ENCODE measurements at places on chromosomes 2 and 18. TPM values are rescaled to one million over a fixed set of nuclear protein-coding genes. Genes with fewer than 3 reads are reported as not detected.

DNA sequence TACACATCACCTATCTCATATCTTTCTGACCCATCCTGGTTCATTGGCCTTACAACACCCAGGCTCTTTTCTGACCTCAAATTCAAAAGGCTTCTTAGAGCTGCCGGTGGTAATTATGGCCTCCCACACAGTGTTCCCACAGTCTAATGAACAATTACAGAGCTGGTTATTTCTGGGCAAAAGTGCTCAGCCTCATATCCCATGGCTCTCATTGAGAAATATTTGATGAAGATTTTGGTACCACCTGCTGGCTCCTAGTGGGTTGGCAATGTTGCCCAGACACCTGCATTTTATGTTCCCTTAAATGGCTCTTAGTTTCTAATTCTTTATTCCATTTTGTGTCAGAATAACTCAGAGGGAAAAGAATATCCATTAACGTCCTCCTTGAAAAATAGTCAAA lies 20.1 kb upstream of the SCYGR2 start:
- no peak for DNase-seq

GRCh38 chr2:218219934-218220333 lies 2.9 kb downstream of the ARPC2 start:
- DNase-seq: no peak

The RAX gene
- polyA plus RNA-seq: not detected

- peak; percentile 50 for DNase-seq
Measured at GRCh38 chr2:197498937-197499593, 575 bp downstream of the HSPD1 start.

The ACVR2A gene
- polyA plus RNA-seq: 28.0 TPM

GRCh38 chr18:38552732-38553321 lies 987.2 kb upstream of the CELF4 start:
- no peak for DNase-seq

GRCh38 chr2:230614913-230615332 lies 97.7 kb upstream of the CAB39 start:
- no peak for DNase-seq

The EFR3B gene
- 5.9 TPM for polyA plus RNA-seq

GRCh38 chr18:47215554-47216138 lies 35.8 kb downstream of the SKOR2 start:
- peak; percentile 30 for DNase-seq

GRCh38 chr2:227848586-227848985 lies 22.8 kb upstream of the DAW1 start:
- DNase-seq: peak; percentile 17

The MOGAT1 gene
- polyA plus RNA-seq: 0.13 TPM

DNA sequence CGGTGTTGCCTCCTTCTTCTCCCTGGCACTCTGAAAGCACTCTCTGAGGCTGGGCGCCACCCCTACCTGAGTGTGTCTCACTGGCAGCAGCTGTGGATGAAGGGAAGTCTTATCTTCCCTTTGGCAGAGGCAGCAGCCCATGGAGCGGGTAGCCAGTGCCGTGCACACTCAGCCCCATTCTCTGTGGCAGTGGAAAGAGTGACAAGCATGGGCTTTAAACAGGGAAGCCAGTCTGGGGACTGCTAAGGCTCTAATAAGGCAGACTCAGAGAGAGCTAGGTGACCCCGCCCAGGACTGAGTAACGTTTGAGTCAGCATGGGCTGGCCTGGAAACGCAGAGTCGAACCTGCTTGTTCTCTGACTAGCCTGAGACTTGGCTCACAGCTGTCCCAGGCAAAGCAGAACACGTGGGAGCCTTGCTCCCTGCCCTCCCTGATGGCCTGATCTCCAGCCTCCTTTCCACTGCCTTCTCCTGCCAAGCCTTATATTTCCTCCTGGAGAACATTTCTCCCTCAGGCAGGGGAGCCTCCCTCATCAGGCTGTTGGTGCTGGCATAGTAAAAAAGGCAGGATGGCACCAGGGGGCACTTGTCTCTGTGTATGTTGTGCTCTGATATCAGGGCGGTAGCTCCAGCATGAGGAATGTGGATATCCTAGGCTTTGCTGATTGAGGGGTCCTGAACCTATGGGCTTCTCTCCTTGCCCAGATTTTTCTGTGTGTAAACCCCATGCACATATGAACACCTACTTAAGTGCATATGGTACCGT lies 93.9 kb upstream of the LGALSL start:
- DNase-seq: no peak

- DNase-seq: no peak
Measured at GRCh38 chr18:26471027-26471426, 77.3 kb downstream of the KCTD1 start.

DNA sequence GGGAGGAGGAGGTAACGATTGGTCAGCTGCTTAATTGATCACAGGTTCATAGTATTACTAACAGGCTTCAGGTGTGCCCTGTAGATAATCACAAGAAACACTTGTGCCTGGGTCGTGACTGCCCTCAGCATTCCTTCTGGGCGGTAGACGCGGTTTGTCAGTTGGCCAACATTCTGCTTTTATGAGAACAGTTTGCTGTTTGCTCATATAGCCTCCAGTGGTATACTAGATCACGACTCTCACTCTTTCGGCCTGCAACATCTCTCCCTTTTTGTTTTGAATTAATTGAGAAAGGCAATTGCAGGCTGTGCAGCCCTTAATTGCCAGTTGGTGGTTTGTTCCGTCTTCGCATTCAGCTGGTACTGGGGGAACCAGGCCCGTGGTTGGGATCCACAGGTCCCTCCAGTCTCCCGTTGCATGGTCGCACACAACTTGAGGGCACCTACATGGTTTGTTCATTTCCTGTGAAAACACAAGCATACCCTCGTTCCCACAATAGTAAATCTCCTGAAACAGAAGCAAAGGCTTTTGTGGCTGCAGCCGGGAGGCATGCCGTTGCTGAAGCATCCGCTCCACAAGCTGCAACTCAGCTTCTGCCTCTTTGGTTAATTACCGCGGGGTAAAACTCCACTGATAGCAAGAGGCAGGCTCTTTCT lies 30.3 kb upstream of the GPR17 start:
- DNase-seq: no peak

The CRYGC gene
- polyA plus RNA-seq: not detected

DNA sequence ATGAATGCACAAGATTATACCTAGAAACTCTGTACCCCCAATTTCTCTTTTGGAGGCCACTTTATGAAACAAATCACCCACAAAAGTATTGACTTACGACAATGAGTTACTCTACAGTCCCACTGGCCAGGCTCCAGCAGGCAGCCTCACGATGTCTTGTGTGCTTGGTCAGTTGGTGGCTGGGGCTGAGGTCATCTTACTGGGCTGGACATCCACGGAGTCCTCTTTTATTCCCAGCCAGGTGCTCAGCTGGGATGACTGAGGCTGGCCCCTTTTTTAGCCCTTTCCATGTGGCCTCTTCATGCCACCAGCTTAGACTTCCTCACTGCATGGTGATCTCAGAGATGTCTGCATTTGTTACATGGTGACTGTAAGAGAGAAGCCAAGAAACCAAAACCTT lies 8.9 kb upstream of the ID2 start:
- DNase-seq: no peak

The UGT1A4 gene
- polyA plus RNA-seq: not detected

- DNase-seq: no peak
Measured at GRCh38 chr2:55225481-55226020, 6.5 kb downstream of the CLHC1 start.

GRCh38 chr2:38146907-38147307 lies 71.0 kb upstream of the CYP1B1 start:
- DNase-seq: no peak

DNA sequence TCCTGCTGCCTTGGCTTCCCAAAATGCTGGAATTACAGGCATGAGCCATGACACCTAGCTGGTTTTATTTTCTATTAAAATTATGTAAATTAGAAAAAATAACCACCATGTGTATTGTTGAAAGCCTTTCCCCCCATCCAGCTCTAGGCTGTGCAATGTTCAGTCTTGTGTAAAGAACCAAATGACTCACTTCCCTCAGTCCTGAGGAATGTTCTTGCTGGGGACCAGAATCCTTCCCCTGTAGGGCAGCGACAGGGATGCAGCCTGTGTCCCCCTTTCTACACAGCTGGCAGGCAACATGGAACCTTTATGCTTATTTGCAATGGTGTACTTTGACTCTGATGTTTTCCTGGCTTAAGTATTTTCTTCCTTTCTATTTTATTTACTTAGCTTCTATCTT lies 29.4 kb downstream of the AOX1 start:
- DNase-seq: no peak

GRCh38 chr18:49613641-49614151 lies 51.8 kb downstream of the LIPG start:
- DNase-seq: no peak

DNA sequence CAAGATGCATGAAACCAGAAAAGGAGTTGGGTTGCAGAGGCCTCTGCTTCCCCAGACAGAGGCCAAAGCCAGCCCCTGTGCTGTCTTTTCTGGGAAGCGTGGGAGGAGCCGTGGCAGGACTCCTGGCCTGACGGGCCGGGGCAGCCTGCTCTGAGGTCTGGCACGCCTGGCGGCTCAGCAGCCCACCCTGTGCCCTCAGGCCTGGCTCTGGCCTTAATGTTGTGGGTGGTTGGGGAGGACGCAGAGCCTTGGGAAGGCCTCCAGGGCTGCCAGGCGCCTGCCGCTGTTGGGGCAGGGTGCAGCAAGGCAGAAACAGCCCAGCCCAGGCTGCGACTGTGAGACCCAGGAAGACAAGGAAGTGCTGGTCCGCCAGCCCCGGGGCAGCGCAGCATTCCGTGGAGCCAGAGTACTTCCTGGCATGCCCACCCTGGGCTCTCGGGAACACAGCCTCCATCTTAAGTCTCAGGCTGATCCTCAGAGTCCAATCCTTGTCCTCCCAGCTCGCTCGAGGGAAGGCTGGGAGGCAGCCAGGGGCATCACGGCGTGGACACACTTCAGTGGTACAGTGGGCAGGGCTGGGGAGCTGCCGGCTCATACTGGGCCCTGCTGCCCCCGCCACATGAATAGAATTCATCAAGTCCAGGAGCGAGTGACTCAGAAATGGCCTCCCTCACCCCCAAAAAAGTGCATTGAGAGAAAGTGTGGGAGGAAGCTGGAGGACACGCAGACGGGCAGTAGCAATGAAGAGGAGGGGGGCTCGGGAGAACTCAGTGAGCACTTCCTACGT lies 72.6 kb downstream of the EMX1 start:
- no peak for DNase-seq

- DNase-seq: no peak
Measured at GRCh38 chr18:38993342-38993741, 1427.7 kb upstream of the CELF4 start.

The GPR45 gene
- not detected for polyA plus RNA-seq

GRCh38 chr2:100995309-100996075 lies 6.6 kb upstream of the RPL31 start:
- DNase-seq: no peak

GRCh38 chr2:237458519-237458918 lies 28.5 kb upstream of the MLPH start:
- no peak for DNase-seq

DNA sequence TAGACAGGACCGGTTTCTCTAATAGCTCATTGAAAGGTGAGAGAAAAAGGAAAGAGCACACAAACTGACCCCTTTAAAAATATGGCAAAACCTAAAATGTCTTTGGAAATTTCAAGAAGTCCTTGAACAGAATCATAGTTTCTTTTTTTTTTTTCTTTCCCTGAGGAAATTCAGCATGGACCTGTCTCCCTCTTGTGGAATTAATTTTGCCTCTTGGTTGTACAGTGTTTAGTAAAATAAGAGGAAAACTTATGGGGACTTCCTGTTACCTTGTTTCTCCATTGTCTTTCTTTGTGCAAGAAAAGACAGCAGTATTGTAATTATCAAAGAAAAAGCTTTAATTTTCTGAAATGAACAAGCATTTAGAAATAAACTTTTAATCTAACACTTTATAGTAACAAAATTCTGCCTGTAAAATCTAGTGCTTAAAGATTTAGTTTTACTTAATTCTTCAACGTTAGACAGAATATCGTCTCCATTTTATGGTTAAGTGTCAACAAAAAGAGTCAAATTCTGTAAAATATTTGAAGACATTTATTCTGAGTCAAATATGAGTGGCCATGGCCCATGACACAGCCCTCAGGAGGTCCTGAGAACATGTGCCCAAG lies 176.3 kb upstream of the NABP1 start:
- no peak for DNase-seq

The FSHR gene
- not detected for polyA plus RNA-seq

DNA sequence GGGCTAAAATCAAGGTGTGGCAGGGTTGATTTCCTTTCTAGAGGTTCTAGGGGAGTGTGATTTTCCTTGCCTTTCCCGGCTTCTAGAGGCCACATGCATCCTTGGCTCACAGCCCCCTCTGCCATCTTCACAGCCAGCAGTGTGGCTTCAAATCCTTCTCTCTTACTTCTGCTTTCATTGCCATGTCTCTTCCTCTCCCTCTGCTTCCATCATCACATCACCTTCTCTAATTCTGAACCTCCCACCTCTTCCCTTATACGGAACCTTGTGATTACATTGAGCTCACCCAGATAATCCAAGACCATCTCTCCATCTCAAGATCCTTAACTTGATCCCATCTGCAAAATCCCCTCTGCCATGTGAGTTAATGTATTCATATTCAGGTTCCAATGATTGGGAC lies 56.2 kb upstream of the RMDN2 start:
- no peak for DNase-seq

DNA sequence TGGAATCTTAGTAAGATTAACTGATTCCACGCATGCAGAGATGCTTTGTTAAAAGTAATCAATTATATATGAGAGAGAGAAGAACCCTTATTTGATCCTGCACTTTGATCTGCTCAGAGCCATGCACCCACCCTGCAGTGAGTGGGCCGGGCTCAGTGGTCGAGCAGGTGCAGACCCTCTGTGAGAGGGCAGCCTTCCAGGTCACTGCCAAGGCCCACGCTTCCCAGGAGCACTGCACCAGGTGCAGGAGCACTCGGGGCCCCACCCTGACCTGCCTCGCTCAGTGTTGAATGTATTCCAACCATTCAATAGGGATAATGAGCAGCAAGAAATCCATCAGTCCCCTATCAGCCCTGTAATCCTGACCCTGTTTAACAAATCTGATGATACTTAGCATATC lies 126.9 kb downstream of the TMEM200C start:
- DNase-seq: no peak

- no peak for DNase-seq
Measured at GRCh38 chr2:145555360-145555759, 1035.4 kb upstream of the ZEB2 start.

The CXCR4 gene
- 43.2 TPM for polyA plus RNA-seq

The ACVR1C gene
- 0.11 TPM for polyA plus RNA-seq

The DYNAP gene
- 0.08 TPM for polyA plus RNA-seq

The TMEM182 gene
- polyA plus RNA-seq: 8.9 TPM

The NFU1 gene
- 66.0 TPM for polyA plus RNA-seq

DNA sequence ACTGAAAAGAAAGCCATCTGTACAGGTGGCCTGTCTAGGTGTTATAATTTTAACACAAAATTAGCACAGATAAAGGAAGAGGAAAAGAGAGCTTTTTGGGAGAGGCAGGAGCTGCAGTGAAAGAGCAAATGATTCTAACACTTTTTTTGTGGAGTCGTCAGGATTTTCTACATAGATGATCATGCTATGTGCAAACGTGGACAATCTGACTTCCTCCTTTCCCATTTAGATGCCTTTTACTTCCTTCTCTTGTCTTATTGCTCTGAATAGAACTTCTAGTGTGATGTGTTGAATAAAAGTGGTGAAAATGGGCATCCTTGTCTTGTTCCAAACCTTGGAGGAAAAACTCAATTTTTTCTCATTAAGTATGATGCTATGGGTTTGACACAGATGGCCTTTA lies 334.5 kb downstream of the NBAS start:
- no peak for DNase-seq

The GBX2 gene
- 0.51 TPM for polyA plus RNA-seq

- DNase-seq: no peak
Measured at GRCh38 chr2:198628596-198628995, 824.2 kb downstream of the PLCL1 start.

- DNase-seq: no peak
Measured at GRCh38 chr2:9897331-9897737, 54.1 kb downstream of the TAF1B start.
